Activated CD8-positive, alpha-beta memory T cell treated with anti-CD3 and anti-CD28 coated beads for 48 hours (primary cell): ENCODE measurements at places on chromosomes 12 and 14.
A peak's percentile ranks its signal among the peaks of the same experiment; 100 is the strongest.

- DNase-seq, result no peak
These were observed 34.8 kb upstream of the APPL2 start for GRCh38 chr12:105270671-105271255.

- DNase-seq, result no peak
These were observed 62.7 kb downstream of the DDX51 start for GRCh38 chr12:132081423-132081822.

GRCh38 chr14:34461334-34462131 is 507 bp downstream of the SPTSSA start:
- DNase-seq, result peak; percentile 10

DNA sequence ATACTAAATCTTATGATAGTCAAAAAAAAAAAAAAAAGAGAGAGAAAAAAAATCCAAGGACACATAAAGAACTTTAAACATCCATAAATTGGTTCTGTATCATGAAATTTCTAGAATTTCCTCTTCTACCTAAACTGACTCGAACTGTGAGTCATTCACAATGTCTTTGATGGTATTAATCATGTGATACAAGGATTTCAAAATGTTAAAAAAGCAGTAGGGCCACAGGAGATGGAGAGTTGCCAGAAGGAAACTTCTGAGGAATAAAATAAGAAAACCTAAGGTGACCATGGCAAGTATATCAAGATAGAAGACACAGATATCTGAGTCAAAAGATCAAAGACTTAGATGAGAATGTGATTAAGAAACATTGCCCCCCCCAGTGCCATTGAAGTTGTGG is 1320.9 kb upstream of the FLRT2 start:
- DNase-seq, result no peak

DNA sequence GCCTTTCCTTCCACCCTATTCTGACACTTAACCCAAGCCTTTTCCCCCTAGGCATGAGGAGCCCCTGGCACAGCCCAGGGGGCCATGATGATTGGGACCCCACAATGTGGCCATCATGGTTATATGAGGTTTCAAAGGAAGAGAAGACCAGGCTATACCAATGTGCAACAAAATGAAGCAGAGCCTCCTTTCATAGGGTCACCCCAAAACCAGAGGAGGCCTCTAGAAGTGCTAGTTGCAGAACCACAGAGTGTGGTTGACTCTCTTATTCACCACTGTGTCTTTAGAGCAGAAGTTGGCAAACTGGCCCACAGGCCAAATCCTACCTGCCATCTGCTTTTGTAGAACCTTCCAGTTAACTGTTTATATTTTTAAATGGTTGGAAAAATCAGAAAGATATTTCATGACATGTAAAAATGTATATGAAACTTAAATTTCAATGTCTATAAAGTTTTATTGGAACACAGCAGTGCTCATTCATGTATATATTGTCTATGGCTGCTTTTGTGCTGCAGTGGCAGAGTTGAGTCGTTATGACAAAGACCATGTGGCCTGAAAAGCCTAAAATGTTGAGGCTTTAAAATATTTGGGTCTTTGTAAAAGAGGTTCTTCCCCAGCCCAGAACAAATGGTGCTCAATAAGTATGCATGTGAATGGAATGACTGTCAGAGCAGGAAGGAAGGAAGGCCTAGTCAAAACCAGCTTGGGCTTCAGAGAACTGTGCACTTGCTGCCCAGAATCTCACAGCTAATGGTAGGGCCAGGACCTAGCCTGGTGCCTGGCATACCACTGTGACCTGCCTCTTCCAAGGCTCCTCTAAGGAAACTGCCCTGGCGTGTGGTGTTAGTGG is 49.2 kb downstream of the SUSD6 start:
- no peak for DNase-seq

DNA sequence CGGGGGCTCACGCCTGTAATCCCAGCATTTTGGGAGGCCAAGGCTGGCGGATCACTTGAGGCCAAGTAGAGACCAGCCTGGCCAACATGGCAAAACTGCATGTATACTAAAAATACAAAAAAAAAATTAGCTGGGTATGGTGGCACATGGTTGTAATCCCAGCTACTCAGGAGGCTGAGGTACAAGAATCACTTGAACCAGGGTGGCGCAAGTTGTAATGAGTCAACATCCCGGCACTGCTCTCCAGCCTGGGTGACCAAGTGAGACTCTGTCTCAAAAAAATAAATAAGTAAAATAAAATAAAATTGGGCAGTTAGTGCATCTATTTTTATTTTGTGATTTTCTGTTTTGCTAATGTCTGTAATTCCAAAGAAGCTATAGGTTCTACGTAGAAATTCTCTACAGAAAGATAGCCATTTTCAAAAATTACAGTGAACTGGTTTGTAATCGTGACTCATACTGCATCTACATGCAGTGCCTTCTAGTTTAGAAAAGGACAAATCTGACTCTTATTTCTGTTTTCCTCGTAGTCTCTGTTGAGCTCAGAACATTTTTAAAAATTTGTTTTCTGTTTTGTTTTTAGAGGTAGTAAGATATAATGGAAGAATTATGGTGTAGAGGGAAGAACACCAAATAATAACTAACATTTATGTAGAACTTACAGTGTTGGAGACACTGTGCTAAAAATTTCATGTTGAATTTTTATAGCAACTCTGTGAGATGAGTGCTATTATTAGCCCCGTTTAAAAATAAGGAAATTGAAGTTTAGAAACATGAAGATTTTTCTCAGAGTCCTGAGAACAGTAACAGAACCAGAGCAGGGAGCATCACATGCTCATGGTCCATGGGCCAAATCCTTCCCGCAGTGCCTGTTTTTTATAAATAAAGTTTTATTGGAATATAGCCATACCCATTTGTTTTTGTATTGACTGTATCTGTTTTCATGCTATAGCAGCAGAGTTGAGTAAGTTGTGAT is 201.2 kb downstream of the SYNE2 start:
- no peak for DNase-seq

DNA sequence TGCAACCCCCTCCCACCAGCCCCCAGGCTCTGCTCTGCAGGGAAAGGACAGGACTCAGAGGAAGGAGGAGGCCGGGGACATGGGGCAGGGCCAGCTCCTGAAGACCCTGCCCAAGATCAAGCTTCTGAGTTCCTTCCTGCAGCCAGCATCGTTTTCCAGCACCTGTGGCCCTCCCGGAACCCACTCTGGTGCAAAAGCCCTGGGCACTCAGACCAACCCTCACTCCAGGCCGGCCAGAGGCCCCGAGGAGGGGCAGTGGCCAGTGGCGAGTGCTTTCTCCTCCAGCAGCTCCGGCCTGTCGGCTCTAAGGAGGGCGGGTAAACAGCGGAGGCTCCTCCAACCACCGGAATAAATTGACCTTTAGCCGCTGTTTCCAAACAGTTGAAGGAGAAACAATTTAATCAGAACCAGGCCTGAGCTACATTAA is 10.8 kb downstream of the TMEM179 start:
- DNase-seq, result no peak

GRCh38 chr14:21097636-21098075 is 799 bp downstream of the ZNF219 start:
- DNase-seq, result no peak

DNA sequence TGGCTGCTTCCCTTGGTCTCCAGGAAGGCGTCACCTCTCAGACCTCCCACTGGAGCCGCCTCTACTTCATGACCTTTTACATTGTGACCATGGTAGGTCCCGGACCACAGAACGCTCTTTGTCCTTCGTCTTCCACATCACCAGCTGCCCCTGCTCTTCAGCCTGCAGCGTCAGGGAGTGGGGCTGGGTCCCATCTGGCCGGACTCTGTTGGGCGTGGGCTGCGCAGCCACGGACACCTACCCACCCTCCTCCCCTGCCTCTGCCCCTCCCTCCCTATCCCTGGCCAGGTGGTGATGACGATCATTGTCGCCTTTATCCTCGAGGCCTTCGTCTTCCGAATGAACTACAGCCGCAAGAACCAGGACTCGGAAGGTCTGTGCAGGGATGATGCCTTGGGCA is 43.3 kb downstream of the SLC8B1 start:
- DNase-seq, result no peak

- no peak for DNase-seq
These were observed 333.6 kb downstream of the DPF3 start for GRCh38 chr14:72560331-72560730.

- no peak for DNase-seq
These were observed 8.6 kb downstream of the NAB2 start for GRCh38 chr12:57097554-57097835.

DNA sequence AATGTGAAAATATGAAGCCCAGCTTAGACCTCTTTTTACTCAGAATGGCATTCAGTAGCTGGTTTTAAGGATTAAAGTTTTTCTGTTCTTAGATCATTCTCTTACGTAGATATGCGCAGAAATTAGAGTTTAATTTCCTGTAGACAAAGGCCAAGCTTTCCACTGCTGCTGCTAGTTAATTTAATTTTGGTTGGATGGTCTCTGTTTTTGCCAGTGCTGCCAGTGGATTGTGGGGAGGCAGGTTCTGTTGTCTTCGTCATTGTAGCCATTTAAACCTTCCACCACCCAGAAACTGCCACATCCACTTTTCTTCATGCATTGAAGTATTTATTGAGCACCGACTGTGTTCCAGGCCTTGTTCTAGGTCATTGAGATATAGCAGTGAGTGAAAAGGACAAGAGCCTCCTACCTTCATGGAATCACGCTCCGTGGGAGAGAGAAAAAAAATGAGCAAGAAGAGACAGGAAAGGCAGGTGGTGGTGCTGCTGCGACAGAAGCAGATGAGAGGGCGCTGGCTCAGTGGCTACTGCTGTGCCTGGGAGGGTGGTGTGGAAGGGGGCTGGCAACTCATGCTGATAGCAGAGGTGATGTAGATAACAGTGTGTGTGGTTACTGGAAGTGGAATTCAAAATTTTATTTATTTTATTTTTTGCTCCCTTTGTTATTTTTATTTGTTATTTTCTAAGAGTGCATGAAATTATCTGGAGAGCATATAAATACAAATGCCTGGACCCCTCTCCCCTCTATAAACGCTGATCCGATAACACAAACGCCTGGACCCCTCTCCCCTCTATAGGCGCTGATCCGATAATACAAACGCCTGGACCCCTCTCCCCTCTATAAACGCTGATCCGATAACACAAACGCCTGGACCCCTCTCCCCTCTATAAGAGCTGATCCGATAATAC is 33.3 kb downstream of the DYNC1H1 start:
- DNase-seq, result no peak

DNA sequence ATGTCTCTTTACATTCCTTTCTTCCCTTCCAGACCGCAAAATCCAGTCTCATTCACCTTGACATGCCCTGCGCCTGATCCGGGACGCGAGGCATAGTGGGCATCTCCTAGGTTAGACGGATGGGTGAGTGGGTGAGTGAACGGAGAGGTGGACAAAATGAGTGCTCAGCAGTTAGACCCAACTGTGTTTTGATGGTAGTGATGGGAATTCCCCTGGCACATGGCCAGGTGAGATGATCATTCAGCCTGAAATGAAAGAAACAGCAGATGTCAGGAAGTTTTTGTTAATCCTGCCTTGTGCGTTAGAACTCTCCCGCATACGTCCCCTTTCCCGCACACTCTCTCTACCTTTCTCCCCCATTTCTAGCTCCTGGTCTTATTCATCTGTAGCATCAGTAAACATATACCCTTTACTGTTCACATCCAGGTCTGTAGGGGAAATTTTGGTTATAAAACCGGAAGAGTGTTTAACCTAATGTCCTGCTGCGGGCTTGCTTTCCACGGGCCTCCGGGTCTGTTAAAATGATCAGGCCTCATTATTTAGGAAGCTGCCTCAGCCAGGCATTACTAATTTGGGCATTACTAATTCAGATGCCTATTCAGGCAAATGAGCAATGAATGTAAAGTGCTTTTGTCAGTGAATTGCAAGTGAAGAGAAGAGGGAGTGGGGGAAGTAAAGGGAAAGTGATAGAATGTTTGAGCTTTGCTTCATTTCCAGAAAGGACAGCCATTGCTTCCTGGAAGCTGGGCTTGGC is 172.8 kb downstream of the ETV6 start:
- DNase-seq, result no peak

DNA sequence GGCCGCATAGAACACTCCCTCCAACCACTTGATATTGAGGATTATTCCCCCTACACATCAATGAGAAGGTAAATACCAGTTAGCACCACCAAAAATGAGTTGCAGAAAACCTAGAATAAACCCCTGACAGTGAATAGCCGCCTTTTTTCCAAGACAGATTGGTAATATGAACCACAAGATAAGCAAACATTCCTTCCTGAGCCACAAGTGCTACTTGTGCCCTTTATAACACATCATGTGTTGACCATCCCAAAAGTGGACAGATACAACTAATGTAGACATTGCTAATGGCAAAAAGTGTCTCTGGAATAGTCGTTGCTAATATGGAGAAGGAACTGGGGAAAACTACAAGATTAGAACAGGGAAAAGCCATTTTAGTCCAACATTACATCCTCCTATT is 17.2 kb downstream of the NOXRED1 start:
- DNase-seq, result no peak

- DNase-seq, result no peak
These were observed 240.4 kb downstream of the CHST11 start for GRCh38 chr12:104697186-104697585.

- no peak for DNase-seq
These were observed 45.1 kb downstream of the TMX1 start for GRCh38 chr14:51285120-51285519.

GRCh38 chr12:13340149-13340548 is 143.6 kb downstream of the EMP1 start:
- DNase-seq, result no peak

GRCh38 chr12:43653289-43653915 is 101.4 kb upstream of the ADAMTS20 start:
- no peak for DNase-seq

DNA sequence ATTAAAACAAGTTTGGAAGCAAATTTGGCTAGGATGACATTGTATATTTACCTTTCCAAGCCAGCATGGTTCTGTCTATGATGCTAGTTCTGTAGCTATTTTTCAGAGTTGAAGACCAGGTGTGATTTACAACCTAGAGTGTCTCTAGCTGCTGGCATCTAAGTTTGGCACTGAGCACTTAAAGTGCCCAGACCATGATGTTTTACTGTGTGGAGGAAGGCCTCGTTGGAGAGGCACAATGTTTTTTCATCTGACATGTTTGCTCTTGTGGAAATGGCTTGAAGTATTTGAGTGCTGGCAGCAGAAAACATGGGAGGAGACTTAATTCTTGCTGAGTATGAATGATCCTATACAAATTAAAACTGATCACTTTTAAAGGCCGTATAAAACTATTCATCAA is 13.0 kb upstream of the C12orf71 start:
- no peak for DNase-seq

DNA sequence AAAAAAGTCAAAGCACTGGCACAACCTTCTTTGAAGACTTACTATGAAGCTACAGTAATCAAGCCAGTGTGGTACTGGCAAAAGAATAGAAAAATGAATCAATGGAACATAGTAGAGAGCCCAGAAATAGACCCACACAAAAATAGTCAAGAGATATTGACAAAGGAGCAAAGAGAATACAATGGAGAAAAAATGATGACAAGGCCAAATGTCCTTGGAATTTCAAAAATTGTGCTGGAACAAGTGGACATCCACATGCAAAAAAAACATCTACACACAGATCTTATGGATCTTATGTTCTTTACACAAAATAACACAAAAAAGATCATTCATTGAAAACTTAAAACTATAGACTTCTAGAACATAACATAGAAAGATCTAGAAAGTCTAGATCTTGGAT is 1379.7 kb upstream of the SEL1L start:
- DNase-seq, result no peak
